Activated CD4-positive, CD25-positive, alpha-beta regulatory T cell treated with anti-CD3 and anti-CD28 coated beads, Interleukin-2, amount 50 U/mL, for 72 hours (primary cell): ENCODE measurements at places on chromosomes 3 and 15.

GRCh38 chr15:87349181-87349580 lies 907.4 kb downstream of the NTRK3 start:
- DNase-seq, result no peak

DNA sequence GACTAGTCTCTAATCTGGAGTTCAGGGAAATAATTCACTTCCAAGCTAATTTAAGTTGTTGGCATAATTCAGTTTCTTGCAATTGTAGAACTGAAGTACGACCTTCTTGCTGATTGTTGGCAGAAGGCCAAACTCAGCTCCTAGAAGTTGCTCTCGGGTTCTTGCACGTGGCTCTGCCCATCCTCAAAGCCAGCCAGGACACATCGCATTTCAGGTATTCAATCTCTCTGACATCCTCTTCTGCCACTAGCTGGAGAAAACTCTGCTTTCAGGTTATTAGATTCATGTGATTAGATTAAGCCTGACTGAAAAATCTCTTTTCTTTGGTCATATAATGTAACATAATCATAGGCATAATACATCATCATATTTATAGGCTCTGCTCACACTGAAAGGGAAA lies 362.0 kb downstream of the ZPLD1 start:
- DNase-seq, result no peak

- no peak for DNase-seq
Measured at GRCh38 chr15:98769867-98770266, 121.5 kb downstream of the IGF1R start.

DNA sequence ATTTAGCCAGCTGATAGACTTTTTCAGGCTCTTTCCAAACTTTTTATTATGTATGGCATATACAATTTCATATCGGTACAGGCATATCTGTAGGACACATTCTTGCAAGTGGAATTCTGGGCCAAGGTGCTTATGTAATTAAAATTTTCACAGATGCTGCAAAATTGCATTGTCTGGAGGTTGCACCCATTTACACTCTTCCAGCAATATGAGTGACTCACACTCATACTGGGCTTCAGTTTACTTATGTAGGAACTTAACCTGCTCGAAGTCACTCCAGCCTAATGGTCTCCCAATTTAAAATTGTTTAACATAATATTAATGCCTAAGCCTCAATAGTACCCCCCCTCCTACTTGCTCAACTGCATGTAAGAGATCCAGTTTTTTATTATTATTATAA lies 11.2 kb upstream of the SEC62 start:
- DNase-seq, result no peak

DNA sequence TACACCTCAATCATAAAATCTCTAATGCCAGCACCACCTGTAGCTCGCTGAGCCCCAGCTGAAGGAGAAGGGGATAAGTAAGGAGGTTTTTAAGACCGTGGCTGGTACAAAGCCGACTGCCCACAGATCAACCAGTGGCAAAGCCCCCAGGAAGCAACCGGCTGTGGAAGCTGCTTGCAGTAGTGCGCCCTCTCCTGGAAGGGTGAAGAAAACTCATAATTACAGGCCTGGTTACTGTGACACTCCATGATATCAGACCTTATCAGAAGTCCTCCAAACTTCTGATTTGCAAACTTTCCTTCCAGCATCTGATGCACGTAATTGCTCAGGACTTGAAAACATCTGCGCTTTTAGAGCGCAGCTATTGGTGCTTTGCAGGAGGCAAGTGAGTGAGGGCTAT lies 63.1 kb upstream of the MCTP2 start:
- DNase-seq, result no peak

GRCh38 chr15:87736401-87736800 lies 520.1 kb downstream of the NTRK3 start:
- DNase-seq, result no peak

DNA sequence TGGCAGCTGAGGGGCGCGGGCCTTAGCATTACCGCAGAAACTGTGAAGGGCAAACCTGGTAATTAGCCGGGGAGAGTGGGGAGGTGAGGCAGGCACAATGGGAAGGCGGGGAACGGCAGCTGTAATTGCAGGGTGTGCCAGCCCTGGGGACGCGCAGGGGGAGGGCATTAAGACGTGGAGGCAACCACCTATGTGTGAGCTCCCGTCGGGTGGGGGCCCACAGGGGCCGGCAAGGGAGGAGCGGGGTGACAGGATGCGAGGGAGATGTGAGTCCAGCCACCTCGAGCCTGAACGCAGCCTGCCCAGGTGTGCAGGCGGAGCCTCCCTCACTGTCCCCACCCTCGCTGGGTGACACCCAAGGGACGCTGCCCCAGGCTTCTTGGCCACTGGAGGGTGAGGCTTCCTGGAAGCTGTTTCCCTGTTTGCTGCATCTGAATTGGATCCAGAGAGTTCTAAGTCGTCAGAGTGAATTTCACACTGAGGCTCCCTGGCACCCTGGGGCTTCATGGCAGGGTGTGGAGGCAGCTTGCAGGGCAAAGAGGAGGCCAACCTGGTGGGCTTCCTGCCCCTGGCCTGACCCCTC lies 130.6 kb upstream of the MEF2A start:
- DNase-seq, result peak; percentile 30

DNA sequence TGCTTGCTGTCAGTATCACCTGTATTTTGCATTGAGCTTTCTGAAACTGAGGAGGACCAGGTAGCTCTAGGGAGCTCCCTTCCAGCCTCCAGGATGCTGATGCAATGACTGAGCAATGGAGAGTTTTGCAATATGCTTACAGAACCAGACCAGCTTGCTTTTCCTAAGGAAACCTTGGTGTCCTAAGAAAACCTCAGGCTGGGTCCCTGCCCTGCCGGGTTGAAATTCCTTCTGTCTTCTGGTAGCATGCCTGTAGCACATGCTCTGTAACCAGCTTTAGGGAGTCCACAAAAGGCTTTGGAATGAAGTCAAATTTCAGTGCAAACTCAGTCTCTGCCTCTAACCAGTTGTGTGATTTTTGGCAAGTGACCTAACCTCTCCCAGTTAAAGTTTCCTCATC lies 65.8 kb upstream of the GSK3B start:
- DNase-seq, result no peak

- no peak for DNase-seq
Measured at GRCh38 chr3:170331143-170331542, 26.4 kb upstream of the SKIL start.

DNA sequence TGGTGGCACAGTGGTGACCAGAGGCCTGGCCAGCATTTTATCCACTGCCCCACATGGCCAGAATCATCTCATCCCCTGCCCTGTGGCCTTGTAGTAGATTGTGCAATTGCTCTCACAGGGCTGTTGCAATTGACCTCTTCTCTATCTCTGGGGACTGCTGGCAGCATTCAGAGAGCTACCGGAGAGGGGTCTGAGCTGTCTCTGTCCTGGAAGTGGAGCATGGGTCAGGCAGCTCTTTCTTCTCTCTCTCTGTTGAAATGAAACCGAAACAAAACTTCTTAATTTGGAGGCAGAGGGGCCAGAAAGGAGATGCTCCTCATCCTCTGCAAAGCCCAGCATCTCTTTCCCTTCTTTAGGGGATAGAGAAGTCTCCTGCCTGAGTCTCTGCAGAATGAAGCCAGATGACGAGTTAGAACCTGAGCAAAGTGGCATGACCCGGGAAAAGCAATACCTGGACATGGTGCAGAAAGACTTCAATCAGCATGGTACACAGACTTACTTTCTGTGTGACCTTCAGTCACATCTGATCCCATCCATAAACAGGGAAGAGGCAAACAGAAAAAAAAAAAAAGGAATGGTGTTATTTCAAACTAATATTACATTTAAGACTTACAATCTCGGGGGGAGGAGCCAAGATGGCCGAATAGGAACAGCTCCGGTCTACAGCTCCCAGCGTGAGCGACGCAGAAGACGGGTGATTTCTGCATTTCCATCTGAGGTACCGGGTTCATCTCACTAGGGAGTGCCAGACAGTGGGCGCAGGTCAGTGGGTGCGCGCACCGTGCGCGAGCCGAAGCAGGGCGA lies 144.5 kb upstream of the BCL6 start:
- no peak for DNase-seq
